ENCODE measurements at places on chromosomes 6 and 20.

DNA sequence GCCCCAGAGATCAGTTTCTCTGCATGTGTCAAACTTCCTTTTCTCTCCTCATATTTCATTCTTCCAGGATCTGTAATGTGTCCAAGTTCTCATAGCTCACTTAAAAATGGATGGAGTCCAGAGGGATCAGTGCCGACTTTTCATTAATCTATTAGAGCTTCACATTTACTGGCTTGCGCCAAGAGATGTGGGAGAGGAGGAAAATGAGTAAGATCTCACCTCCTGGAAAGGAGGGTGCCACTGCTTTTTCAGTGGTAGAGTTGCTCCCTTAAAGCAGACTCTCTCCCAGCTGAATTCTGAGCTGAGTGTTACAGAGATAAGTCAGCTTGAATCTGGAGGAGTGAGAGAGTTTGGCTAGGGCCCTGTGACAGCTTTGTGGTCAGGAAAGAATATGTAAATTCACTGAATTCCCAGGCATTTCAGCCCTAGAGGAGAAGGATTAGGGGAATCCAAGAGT is 175.9 kb downstream of the SOX4 start:
- DNase-seq = no peak

- no peak for DNase-seq
Measured at GRCh38 chr6:26016963-26017631, 54.5 kb downstream of the TRIM38 start.

DNA sequence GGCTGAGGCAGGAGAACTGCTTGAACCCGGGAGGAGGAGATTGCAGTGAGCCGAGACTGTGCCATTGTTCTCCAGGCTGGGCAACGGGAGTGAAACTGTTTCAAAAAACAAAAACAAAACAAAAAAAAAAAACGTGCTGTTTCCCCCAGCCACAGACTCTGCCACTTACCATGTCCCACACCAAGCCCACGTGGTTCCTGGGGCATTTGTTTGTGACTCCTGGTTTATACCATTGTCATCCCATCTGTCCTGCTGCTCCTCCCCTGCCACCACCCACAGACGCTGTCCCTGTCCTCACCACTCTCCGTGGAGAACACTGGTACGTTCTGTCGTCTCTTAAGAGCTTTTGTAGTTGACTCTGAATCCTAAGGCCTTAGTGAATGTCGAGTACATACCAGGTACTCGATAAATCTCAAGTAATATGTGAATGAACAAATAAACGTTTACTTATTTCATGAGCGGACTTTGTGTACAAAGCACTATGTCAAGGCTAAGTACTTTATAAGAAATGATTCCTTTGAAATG is 48.0 kb upstream of the KIF13A start:
- no peak for DNase-seq

- no peak for DNase-seq
Measured at GRCh38 chr20:64064145-64064698, 1.2 kb downstream of the TCEA2 start.

DNA sequence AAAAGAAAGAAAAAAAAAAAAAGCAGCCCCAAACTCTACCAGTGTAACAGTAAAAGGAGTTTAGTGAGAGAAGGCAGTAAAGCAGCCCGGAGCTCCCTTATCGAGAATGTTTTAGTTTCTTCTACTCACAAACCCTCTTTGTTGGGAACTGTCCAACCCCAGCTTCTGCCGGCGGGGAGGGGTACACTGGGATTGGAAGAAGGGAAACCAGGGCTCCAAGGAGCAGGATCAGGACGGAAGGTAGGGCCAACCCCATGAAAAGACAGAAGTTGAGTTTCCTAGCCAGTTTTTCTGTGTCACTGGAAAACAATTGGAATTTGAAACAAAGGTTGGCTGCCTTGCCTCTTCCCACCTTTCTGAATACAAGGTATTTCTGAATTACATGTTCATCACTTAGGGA is 66.0 kb downstream of the KIZ start:
- no peak for DNase-seq
